Dermis blood vessel endothelial cell (primary cell): ENCODE measurements at places on chromosomes 1 and 21. TPM values are rescaled to one million over a fixed set of nuclear protein-coding genes. Genes with fewer than 3 reads are reported as not detected.

Gene LRRC53
- not detected in 2 replicates for total RNA-seq

Gene SPATA45
- total RNA-seq: not detected in 2 replicates

Gene NPL
- 1.9 and 2.4 TPM in 2 replicates for total RNA-seq

Gene TSPAN1
- total RNA-seq: 0.28 and 0.68 TPM in 2 replicates

Gene C21orf58
- 3.1 and 6.7 TPM in 2 replicates for total RNA-seq

Gene OR2L8
- 0.17 TPM in 1 of 2 replicates, not detected in the other for total RNA-seq

Gene S100A2
- total RNA-seq: 0.51 and 0.98 TPM in 2 replicates

Gene CFAP45
- 0.17 and 0.19 TPM in 2 replicates for total RNA-seq

Gene PRAMEF12
- not detected in 2 replicates for total RNA-seq

Gene MIXL1
- 0.05 TPM in 1 of 2 replicates, not detected in the other for total RNA-seq

Gene SHISAL2A
- not detected in 2 replicates for total RNA-seq

Gene FOXJ3
- 23.8 and 33.2 TPM in 2 replicates for total RNA-seq

Gene UTS2
- not detected in 2 replicates for total RNA-seq

Gene FAM43B
- total RNA-seq: not detected in 2 replicates

Gene CBR1
- total RNA-seq: 37.3 and 84.5 TPM in 2 replicates

Gene AJAP1
- total RNA-seq: 0.05 and 0.17 TPM in 2 replicates
